BJ (cell line): ENCODE measurements at places on chromosomes 2 and 18.
A peak's percentile ranks its signal among the peaks of the same experiment; 100 is the strongest.

- peak; percentile 63 for DNase-seq
Measured at GRCh38 chr2:20456116-20456571, 9.3 kb downstream of the RHOB start.

GRCh38 chr2:163493359-163494298, 242.2 kb downstream of the FIGN start:
- DNase-seq: no peak

- DNase-seq: no peak
Measured at GRCh38 chr2:88845772-88846661, 154.5 kb downstream of the RPIA start.

- DNase-seq: no peak
Measured at GRCh38 chr2:61456070-61456745, 14.7 kb downstream of the USP34 start.

DNA sequence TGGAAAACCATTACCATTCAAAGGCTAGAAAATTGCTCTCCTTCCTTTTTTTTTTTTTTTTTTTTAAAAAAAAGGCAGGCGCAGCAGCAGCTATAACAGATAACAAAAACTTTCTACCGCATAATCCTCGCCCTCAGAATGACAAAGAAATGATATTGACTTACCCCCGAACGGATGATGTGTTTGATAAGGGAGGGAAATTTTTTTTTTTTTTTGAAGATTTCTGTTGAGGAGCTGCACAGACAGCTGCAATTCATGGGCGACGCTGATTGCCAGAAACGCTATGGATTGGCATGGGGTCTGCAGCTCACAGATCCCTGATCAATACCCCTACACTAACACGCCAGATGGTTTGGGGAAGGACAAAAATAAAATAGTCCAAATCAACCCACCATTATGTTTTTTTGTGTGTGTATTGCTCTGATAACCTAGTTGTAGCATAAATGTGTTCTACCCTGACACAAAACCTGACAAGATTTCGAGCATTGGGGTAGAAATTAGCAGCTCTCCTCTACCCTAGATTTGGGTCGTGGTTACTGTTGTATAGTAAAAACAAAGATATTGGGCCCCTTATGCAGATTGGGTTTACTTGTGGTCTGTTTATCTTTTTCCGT, 3.6 kb upstream of the ONECUT2 start:
- no peak for DNase-seq

DNA sequence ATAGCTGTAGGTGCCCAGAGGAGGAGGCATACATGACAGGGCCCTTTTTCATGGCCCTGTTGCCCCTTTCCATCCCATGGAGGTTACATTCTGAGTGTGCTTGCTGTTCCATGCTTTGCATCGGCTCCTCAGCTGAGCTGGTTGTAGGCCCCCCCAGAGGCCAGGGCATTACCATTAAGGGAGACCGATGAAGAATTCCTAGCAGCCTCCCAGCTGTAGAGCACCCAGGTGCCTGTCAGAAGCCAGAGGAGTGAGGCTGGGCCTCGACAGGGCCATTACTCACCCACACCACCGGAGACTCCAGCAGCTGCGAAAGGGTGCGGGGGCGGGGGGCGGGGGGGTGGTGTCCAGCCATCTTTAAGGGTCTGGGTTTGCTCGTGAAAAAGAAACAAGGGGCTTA, 72.2 kb downstream of the GALNT14 start:
- DNase-seq: no peak

DNA sequence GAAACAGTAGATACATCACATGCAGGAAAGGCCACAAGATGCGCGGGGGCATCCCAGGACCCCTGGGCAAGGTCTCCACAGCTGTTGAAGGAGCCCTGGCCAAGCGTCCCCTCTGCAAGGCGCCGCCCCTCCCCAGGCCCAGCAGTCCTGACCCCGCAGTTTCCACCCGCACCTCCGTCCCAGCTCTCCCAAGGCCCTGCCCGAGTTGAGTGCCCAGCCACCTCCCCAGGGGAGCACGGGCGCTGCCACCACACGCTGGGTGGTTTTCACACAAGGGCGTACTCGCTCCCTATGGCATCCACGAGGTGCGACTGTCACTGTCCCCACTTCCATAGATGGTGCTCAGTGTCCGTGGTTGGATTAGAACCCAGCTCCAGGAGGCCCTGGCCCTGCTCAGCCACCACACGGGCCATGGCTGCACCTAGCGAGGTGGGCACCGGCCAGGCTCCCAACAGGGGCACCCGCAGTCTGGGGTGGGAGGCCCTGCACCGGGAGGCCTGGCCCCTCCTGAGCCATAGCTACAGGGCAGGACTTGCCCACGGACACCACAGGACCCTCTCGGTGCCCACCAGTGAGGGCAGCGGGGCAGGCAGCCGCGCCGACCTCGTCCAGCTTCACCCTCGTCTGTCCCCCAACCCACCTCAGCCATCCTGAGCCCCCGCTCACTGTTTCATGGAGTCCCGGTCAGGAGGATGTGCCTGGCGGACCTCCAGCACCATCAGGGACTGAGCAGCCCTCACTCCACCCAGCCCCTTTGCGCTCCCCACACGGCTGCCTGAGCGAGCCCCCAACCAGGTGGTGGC, 36.0 kb downstream of the KIF1A start:
- DNase-seq: no peak

- no peak for DNase-seq
Measured at GRCh38 chr2:106193690-106193976, 468 bp downstream of the UXS1 start.
